Neuronal stem cell (in vitro differentiated cells): ENCODE measurements at places on chromosomes 4 and X.

GRCh38 chrX:134599184-134599914 is 58.9 kb downstream of the PLAC1 start:
- DNase-seq: no peak

- peak; percentile 21 for DNase-seq
Measured at GRCh38 chrX:69031181-69031580, 134.1 kb downstream of the PJA1 start.

GRCh38 chr4:35943606-35944005 is 300.7 kb downstream of the ARAP2 start:
- DNase-seq: no peak

DNA sequence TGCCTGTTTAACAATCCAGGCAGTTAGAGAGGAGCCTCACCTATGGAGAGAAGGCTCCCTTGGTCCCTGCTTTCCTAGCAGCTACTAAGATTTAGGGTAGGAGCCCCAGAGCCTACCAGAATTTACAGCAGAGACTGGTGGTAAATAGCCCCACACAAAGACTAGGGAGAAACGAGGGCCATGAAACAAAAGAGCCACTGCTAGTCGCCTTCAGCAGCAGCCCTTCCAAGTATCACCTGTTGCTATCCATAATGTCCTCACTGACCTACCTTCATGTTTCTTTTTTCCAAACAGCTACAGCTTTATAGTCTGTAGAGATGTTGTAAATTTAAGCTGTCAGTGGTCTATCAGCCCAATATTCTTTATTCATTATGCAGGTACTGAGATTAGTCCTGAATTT is 25.3 kb downstream of the ARHGEF6 start:
- no peak for DNase-seq

GRCh38 chr4:24778464-24779225 is 16.7 kb upstream of the SOD3 start:
- no peak for DNase-seq

GRCh38 chrX:124045109-124045508 is 83.6 kb downstream of the STAG2 start:
- no peak for DNase-seq

DNA sequence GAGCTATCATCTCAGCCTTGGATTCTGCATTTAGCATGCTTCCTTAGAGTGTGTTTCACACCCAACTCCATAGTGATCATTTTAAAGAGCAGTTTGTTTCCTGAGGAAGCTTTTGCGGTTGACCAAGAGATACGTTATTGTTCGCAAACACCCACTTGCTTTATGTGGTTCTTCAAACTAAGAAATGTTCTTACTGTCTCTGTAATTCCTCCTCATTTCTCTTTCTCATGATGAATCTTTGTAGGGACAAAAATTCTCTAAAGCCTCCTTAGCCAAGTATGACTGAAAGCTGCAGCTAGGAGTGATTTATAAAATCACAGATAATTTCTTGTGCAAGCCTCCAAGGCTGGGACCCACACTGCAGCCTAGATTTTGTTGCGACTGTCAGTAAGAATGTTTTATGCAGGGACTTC is 10.0 kb downstream of the TNIP3 start:
- DNase-seq: no peak

DNA sequence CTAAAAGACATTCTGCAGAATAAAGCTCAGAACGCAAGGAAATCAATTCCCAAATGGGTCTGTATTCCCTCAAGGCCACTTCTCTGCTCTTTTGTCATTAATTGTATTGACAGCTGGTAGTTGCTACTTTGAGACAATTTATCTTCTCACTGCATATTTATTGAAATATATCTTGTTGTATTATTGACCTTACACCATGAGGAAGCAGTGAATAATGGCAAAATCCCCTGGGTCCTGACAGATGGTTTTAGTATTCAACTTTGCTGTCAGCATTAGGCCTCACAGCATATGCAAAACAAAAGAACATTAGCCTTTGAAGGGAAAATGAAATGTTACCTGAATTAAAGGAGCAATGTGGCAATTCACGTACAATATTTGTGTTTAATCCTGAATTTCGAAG is 406.1 kb upstream of the TRAM1L1 start:
- no peak for DNase-seq

GRCh38 chr4:121307445-121308327 is 73.1 kb downstream of the QRFPR start:
- DNase-seq: peak; percentile 53

- no peak for DNase-seq
Measured at GRCh38 chr4:182944484-182945213, 27.5 kb upstream of the DCTD start.

DNA sequence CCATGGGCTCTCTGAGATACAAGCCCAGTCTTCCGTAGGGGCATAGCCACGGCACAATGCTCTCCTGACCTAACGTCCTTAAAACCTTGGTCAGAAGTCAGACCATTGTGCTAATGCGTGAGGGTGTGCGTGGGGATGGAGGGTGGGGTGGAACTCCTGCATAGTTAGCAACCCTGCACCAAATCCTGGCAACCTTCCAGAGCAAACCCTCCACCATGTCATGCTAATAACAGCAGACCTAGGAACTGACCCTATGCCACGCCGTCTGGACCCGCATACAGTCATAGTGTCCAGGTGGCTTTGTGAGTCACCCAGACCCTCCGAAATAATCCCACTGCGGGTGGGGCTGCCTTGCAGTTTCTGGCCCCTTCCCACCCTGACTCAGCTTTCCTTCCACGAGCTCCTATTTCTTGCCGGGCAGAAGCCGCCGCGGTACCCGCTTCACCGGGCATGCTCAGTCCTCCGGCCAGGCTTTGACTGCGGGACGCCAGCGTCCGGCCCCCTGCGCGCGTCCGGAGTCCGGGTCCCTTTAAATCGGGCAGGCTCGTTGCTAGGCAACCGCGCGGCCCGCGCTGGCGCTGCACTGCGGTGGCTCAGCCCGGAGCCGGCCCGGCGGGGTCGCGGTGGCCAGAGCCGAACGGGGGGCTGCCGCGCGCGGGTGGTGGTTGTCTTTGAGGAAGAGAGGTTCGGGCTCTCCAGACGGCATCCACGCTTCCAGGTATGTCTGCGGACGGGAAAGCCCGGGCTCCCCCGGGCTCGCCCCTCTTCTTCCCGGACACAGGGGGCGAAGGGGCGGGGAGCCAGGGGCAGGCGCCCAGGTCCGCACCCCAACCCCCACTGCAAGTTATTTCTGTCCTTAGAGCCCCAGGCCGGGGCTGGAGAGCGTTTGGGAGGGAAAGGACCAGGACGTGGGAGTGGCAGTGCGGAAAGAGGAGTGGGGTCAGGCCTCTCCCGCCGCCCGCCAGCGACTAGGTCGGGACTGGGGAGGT is at the start of gene CCDC160:
CCDC160 (plus strand) TSS at position 557 of the 989 bp plus-strand sequence. CDS start 7,619 bp downstream, outside the sequence.
- DNase-seq: peak; percentile 65

- DNase-seq: no peak
Measured at GRCh38 chrX:2321411-2321810, 179.4 kb downstream of the DHRSX start.

DNA sequence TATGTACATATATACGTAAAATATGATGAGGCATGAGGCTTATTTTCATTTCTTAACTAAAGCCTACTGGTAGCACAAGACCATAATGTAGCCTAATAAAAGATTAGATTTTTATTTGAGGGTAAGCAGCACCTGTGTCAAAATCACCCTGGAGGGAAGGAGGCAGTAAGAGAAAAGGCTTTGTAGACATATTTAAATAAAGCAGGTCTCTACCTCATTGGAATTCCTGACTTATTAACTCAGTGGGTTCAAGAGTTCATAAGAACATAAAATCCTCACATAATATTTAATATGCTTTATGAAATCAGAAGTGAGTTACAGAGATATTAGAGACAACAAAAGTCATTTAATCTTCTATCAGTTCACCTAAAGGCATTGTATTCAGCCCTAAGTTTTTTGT is 261.6 kb upstream of the ANKRD50 start:
- no peak for DNase-seq

GRCh38 chr4:154033921-154034320 is 245.0 kb upstream of the SFRP2 start:
- DNase-seq: no peak

DNA sequence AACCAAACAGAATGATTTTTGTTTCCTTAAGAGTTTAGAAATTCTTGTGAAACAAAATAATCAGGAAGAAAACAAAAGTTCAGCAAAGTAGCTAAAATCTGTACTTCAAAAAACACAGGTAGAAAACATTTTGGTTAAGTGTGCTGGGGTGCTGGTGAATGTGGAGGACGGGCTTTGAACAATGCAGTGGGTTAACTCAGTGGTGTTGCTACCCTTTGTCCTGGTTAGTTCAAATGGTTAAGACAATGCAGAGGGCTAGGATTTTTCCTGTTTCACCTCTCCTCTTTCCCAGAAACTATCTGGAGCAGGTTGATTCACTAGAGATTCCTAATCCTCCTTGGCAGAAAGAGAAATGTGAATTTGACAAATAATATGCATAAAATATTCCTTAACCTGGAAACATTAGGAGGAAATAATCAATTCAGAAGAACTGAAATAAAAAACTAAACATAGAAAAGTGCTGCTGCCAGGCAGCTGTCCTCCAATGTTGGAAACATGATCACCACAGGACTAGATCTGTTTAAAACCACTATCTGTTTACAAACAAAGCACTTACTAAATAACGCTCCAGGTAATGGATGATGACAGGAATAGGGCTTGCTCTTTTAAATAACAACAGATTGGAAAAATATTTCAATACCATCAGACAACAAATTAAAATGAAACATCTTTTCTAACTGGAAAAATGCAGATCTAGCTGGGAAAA is 148.9 kb downstream of the MAML3 start:
- no peak for DNase-seq

DNA sequence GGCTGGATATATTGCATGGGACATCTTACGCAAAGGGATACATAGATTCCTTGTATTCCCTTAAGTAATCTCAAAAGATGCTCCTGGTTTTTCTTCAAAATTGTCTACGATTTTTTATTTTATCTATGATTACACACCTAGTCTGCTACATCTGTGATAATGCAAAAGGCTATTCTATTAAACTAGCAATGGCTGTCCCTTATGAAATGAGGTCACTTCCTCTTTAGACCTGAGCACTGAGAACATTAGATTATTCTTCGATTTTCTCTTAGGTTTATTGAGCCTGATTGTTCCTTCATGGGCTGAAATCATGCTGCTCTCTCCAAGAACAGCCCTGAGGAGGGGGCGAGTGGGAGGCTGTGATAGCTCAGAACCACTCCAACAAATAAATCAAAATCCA is 126.8 kb upstream of the ENPP6 start:
- DNase-seq: no peak

DNA sequence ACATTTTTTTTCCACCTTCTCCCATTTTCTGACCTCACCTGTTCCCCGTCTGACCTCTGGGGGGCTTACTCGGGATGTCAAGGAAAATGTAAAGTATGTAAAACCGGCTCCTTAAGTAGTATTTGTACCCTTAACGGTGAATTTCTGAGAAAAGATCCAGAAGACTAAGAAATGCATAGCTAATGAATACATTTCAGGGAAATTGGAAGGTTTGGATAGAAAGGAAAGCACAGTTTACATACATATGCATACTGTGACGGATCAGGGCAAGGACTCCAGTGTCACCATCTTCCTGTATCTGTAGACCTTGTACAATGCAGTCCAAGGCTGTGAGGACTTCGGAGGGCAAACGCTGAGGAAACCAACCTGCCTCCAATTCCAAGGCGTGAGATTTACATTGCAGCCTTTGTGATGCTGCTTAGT is 2185.9 kb upstream of the TENM3 start:
- DNase-seq: peak; percentile 18

- no peak for DNase-seq
Measured at GRCh38 chr4:151599863-151600262, 160.9 kb downstream of the GATB start.
